ENCODE measurements at places on chromosomes 12 and 14. TPM values are rescaled to one million over a fixed set of nuclear protein-coding genes. Genes with fewer than 3 reads are reported as not detected.

FOXG1 gene
- not detected for total RNA-seq

KIF26A gene
- total RNA-seq, result 14.1 TPM

RAN gene
- total RNA-seq, result 156 TPM

FMNL3 gene
- total RNA-seq, result 19.7 TPM

GALNT8 gene
- total RNA-seq, result 2.0 TPM

MMP17 gene
- total RNA-seq, result 3.2 TPM

GUCY2C gene
- not detected for total RNA-seq

DEPDC4 gene
- total RNA-seq, result not detected

DNA sequence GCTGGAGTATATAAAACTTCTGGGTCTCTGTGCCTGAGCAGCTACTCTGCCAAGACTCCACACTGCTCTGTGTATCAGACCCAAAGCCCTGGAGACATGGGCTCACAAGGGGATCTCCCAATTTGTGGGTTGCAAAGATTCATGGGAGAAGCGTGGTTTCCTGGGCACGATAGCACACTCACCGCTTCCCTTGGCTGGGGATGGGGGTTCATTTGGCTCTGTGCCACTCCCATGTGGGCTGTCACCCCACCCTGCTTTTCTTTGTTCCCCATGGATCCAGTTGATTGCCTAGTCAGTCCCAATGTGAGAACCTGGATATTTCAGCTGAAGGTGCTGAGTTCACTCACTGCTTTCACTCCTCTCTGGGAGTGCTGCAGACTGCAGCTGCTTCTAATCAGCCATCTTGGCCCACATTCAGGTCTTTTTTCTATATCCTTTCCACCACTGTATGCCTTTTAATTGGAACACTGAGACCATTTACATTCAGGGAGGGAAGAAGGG is 40.0 kb upstream of the PCNX4 start:
- no peak for DNase-seq

- no peak for DNase-seq
Observed at GRCh38 chr12:76226956-76227355, 121.3 kb downstream of the BBS10 start.

GRCh38 chr12:108146035-108146893 is 17.2 kb downstream of the WSCD2 start:
- DNase-seq, result no peak

GRCh38 chr12:65699251-65699650 is 125.0 kb upstream of the HMGA2 start:
- no peak for DNase-seq

DNA sequence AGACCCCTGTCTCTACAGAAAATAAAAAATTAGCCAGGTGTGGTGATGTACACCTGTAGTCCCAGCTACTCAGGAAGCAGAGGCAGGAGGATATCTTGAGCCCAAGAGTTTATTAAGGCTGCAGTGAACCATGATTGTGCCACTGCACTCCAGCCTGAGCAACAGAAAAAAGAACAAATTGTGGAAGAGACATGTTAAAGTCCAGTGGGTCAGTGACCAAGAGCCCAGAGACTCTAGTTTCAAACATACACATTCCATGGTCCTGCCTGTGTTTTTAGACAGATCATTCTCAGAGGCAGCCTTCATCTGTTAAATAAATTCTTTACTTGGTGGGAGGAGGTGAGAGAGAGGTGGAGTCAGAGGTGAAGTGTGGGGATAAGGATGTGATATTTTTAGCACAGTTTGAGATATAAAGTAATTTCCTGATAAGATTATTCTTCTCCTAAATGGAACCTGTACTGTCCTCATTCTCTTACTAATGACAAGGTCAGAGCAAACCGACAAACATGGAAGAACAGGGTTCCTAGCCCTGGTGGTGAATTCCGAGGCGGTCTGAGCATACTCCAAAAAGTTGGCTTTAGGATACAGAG is 48.7 kb downstream of the RASSF3 start:
- DNase-seq, result no peak

DNA sequence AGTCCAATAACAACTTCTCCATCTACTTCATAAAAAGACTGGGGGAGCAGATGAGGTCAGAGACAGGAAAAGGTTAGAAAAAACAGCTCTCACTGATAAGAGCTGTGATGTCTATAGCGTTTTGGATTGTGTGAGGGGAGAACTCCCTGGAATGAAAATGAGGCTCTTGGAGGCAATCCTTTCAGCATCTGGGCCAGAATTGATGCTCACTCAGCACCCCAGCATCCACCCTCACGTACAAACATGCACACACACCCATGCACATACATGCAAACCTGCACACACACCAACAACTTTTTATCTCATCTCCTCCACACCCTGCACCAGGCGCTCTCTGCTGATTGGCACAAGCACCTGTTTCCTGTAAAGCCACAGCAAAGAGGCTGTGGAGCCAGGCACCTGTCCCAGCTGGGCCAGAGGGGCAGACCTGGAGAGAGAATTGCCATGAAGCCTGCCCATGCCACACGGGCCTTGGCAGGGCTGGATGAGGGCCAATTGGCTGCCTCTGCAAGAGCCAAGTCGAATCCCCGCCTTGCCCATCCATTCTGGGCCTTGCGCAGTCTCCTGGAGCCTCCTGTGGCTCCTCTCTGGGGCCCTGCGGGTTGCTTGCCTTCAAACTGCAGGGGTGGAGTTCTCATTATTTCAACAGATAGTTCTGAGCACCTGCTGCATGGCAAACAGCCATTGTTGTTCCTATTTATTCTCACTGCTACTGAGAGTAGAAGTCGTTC is 53.1 kb downstream of the SYNE3 start:
- no peak for DNase-seq

- no peak for DNase-seq
Observed at GRCh38 chr14:65280653-65281052, 131.9 kb upstream of the FUT8 start.

DNA sequence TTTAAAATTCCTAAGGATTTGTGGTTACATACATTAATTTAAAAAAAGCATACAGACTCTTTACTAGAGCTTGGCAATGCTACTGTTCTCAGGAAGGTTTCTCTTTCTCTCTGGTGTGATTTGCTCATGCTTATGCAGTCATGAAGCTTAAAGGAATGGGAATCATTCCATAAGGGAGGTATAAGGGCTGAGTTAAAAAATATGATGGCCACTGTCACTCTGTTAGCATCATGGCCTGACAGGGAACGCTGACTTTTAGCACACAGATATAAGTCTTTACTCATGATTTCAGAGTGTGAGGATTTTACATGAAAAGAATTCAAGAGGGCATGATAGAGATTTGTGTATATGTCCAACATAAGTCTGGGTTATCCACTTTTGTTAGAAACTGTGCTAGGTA is 3.8 kb downstream of the MYF5 start:
- no peak for DNase-seq

DNA sequence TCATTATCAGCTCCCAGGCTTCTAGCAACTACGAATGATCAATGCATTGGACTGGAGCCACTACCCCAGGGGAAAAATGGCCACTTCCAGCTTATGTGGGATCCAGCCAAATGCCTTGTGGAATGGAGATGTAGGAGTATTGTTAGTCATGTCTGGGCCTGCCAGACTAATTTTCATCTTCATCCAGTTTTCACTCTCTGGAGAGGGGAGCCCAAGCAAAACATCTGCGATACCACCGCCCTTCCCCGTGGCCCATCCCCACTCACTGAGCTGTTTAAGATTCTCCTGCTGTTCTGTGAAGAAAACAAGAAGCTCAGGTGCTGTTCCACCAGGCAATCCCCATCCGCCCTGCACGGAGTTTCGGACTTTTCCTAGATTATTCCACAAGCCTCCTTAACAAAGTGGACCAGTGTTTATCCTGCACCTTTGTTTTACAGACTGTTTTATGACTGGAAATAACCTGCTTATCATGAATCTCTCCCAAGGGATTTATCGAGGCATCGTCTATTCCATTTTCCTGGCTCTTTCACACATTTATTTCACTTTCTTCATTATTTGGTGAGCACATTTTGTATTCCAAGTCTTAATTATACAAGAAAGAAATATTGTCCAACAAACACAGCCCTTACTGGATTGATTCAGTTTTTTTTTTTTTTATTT is 35.5 kb upstream of the MAX start:
- DNase-seq, result no peak

DNA sequence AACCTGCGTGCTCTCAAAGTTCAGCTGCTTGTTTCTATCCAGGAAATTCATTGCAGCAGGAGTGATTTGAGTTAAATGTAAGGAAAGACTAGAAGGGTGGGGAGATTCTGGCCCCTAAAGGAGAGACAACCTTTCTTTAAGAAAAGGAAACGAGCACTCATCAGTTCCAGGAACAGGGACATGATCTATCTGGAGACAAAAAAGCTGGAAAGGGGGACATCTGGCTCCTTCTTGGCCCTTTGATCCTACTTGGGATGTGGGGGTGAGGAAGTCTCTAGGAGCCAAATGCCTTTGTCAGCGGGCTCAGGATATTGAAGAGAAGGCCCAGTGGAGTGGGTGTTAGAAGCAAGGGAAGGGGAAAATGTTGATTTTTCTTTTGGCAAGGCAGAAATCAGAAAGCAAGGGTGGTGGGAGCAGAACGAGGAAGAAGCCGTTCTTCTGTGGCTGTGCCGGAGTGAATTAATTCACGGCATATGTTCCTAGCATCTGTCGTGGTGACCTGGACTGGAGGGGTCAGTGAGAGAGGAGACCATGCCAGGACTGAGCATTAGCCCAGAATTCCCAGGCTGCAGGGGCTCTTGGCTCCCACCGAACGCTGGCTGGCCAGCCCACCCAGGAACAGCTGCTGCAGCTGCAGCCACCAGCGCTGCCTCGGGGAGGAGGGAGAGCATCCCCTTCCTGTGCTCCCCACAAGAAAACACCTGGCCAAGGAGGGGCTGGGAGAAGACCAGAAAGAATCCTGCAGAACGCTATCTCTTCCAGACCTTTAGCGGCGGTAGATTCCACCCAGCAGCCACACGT is 62.8 kb upstream of the GPATCH2L start:
- no peak for DNase-seq

DNA sequence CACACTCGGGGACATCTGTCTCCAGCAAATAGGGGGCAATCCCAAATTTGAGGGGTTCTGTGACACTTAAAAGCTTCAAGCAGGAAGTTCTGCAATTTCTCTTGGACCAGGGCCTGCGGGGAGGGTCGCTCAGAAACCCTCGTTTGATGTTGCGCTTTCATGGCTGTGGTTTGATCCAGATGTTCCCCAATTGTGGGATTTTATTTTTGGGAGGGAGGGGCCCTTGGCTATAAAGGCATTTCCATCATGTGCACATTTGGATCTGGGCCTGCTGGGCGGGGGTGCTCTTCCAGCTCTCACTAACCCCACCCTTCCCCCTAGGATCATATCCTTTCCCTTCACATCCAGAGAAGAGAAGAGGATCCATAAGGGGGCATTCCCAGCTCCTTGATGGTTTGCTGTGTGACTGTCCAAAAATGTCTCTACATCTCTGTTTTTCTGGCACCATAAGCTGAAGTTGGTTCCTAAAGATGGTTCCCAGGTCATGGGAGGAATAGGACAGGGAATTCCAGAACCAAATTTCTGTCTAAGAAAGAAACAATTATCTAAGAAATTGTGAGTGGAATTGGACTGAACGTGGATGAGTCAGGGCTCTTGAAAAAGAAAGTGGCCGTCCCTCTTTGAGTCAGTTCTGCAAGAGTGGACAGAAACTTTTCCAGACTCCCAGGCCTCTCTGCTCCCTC is 47.2 kb downstream of the SMUG1 start:
- no peak for DNase-seq

- no peak for DNase-seq
Observed at GRCh38 chr12:12705838-12706520, 10.0 kb upstream of the GPR19 start.

DNA sequence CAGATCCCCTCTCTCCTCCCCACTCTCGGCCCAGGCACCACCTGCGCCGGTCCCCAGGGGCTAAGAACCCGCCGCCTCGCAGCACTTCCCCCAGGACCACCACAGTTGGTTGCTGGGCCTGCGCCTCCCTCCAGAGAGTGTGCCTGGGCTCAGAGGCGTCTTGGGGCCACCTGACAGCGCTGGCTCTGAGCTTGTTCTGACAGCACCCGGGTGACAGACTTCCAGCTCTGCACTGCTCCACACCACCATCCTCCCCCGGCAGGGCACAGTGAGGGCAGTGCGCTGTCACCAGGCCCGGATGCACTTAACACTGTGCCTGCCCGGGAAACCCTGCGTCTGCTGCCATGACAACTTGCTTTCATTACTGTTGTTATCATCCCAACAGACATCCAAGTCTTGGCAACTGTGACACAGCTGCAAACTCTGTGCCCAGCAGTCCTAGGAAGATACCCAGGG is 6.6 kb downstream of the BRF1 start:
- peak; percentile 76 for DNase-seq

DNA sequence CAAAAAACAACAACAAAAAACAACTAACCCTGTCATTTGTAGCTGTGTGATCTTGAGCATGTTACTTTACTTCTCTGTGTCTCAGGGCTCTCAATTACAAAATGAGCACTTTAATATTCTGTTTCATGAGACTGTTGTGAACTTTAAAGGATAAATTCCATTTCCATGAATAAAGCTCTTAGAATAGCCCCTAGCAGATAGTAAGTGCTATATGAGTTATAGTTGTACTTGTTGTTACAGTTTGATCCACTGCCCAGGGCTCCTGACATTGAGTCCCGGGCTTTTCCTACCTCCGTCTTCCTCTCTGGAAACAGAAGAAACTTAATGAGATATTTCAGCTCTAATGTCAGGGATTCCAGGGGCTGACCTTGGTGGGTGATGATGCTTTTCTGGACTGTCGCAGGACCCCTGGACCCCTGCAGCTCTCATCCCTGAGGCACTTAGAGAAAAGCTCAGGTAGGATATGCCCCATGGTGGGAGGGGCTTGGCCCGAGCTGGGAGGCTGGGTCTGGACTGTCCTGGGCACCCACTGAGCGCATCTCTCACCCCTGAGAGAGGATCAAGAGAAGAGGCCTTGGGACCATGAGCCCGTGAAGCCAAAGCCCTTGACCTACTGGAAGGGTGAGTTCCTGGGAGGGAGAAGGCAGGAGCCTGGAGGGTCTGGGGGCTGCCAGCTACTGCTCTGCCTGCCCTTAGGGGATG is 5.1 kb downstream of the P3H3 start:
- no peak for DNase-seq

- DNase-seq, result no peak
Observed at GRCh38 chr12:47360093-47360480, 280.3 kb upstream of the AMIGO2 start.

GRCh38 chr14:94582851-94583250 is 1.6 kb downstream of the SERPINA5 start:
- DNase-seq, result no peak

DNA sequence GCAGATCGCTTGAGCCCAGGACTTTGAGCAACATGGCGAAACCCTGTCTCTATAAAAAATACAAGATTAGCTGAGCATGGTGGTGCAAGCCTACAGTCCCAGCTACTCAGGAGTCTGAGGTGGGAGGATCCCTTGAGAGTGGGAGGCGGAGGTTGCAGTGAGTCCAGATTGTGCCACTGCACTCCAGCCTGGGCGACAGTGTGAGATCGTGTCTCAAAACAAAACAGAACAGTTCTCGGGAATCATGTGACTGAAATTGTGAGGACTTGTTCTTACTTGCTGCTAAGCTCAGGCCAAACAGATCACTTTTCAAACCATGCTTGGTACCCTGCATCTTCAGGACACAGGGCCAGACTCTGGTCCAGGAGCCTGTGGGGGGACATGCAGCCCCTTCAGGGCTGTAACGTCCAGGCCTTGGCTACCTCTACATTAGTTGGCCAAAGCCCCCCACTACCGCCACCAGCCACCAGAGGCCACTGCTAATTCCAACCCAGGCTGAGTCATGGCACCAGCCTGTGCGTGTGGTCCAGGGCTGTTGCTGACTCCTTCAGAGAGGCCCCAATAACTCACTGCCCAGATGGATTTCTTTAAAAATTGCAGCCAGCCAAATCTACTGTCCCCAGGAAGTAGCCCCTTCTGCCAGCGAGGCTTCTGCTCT is 33.4 kb upstream of the SYNDIG1L start:
- peak; percentile 57 for DNase-seq

GRCh38 chr14:69852531-69853321 is 26.5 kb upstream of the SMOC1 start:
- DNase-seq, result no peak

GRCh38 chr14:51394384-51394783 is 154.3 kb downstream of the TMX1 start:
- no peak for DNase-seq
